ENCODE measurements at places on chromosomes 16 and 17. TPM values are rescaled to one million over a fixed set of nuclear protein-coding genes. Genes with fewer than 3 reads are reported as not detected.
A peak's percentile ranks its signal among the peaks of the same experiment; 100 is the strongest.

DNA sequence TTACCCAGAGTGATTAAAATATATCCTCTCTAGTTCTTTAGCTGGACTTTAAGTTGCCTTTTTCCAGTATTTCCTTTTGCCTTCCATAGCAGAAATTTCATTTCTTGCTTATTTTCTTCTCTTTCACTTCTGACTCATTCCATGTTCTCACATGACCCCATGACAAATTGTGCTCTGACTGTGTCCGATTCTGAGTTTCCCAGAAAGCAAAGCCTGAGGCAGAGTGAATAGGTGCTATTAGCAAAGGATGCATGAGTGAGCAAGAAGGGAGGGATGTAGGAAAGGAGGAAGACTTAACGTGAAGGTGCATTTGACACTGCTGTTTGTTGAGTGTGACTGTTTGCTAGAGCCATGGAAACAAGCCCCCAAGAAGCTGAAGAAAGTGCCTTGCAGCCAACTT is 82.6 kb upstream of the CNTNAP4 start:
- no peak overlapping the region for H3K4me3 ChIP-seq
- peaks cover 6% of the 10 kb centered on the region for H3K4me1 ChIP-seq
- no peak overlapping the region for H3K27ac ChIP-seq
- H3K36me3 ChIP-seq = no peaks in the 10 kb centered on the region
- H3K27me3 ChIP-seq = no peaks in the 10 kb centered on the region

- H3K4me1 ChIP-seq = peaks cover 13% of the 10 kb centered on the region
- peaks cover 13% of the 10 kb centered on the region for H3K36me3 ChIP-seq
- H3K27me3 ChIP-seq = no peaks in the 10 kb centered on the region
Observed at GRCh38 chr17:329784-330420, 22.7 kb downstream of the RPH3AL start.

- H3K4me1 ChIP-seq = peaks cover 23% of the 10 kb centered on the region
- H3K27ac ChIP-seq = peak overlapping the region; percentile 96
- peak overlapping the region; percentile 74 for H3K4me3 ChIP-seq
Observed at GRCh38 chr16:87390641-87391323, 1.4 kb upstream of the MAP1LC3B start.

The CTRB2 gene
- total RNA-seq = 36,704 TPM
